ENCODE measurements at places on chromosomes 7 and 10. TPM values are rescaled to one million over a fixed set of nuclear protein-coding genes. Genes with fewer than 3 reads are reported as not detected.

AZGP1 gene
- total RNA-seq = not detected

- peaks cover 3% of the 10 kb centered on the region for H3K36me3 ChIP-seq
- DNase-seq = no peak
- H3K27ac ChIP-seq = no peak overlapping the region
- H3K4me1 ChIP-seq = peaks cover 1% of the 10 kb centered on the region
- H3K4me3 ChIP-seq = no peak overlapping the region
- no peaks in the 10 kb centered on the region for H3K27me3 ChIP-seq
Measured at GRCh38 chr10:124660404-124661125, 83.6 kb downstream of the FAM53B start.

GRCh38 chr10:129033790-129034272 is 433.2 kb upstream of the MGMT start:
- H3K4me1 ChIP-seq = no peaks in the 10 kb centered on the region
- H3K36me3 ChIP-seq = no peaks in the 10 kb centered on the region
- H3K4me3 ChIP-seq = no peak overlapping the region
- no peaks in the 10 kb centered on the region for H3K27me3 ChIP-seq
- DNase-seq = no peak

GRCh38 chr7:15396210-15397158 is 165.3 kb downstream of the AGMO start:
- H3K27me3 ChIP-seq = no peaks in the 10 kb centered on the region
- no peak for DNase-seq
- H3K4me3 ChIP-seq = no peak overlapping the region

DNA sequence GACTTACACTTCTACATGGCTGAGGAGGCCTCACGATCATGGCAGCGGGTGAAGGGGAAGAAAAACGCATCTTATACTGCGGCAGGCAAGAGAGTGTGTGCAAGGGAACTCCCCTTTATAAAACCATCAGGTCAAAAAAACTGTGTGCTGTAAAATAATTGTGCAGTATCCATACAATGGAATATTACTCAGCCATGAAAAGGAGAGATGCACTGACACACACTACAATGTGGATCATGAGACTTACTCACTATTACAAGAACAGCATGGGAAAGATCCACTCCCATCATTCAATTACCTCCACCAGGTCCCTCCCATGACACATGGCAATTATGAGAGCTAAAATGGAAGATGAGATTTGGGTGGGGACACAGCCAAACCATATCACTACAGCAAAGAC is 27.2 kb upstream of the CARD11 start:
- H3K4me1 ChIP-seq = no peaks in the 10 kb centered on the region
- H3K36me3 ChIP-seq = no peaks in the 10 kb centered on the region
- no peak overlapping the region for H3K27ac ChIP-seq
- H3K27me3 ChIP-seq = no peaks in the 10 kb centered on the region
- H3K4me3 ChIP-seq = no peak overlapping the region

DNA sequence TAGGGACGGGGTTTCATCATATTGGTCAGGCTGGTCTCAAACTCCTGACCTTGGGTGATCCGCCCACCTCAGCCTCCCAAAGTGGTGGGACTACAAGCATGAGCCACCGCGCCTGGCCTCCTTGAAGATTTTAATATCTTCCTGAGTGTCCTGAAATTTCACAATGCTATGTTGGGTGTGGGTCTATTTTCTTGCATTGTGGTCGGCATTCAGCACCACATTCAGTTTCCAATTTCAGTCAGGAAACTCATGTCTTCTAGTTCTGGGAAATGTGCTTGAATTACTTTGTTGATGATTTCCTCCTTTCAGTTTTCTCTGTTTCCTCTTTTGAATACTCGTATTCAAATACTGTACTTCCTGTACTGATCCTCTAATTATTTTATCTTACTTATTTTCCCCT is 49.3 kb upstream of the IL6 start:
- H3K4me3 ChIP-seq = no peak overlapping the region
- no peak overlapping the region for H3K27ac ChIP-seq
- no peak for DNase-seq
- no peaks in the 10 kb centered on the region for H3K36me3 ChIP-seq
- no peaks in the 10 kb centered on the region for H3K27me3 ChIP-seq

- H3K27ac ChIP-seq = no peak overlapping the region
- H3K27me3 ChIP-seq = no peaks in the 10 kb centered on the region
- H3K4me3 ChIP-seq = no peak overlapping the region
- H3K36me3 ChIP-seq = no peaks in the 10 kb centered on the region
- no peak for DNase-seq
- H3K4me1 ChIP-seq = no peaks in the 10 kb centered on the region
Measured at GRCh38 chr7:119606297-119606696, 666.7 kb upstream of the KCND2 start.

- H3K27ac ChIP-seq = no peak overlapping the region
- DNase-seq = peak; percentile 18
- H3K27me3 ChIP-seq = no peaks in the 10 kb centered on the region
- H3K4me1 ChIP-seq = peaks cover 5% of the 10 kb centered on the region
- no peak overlapping the region for H3K4me3 ChIP-seq
- no peaks in the 10 kb centered on the region for H3K36me3 ChIP-seq
Measured at GRCh38 chr10:126222736-126223511, 165.4 kb downstream of the ADAM12 start.
